ENCODE measurements at places on chromosomes 2 and 18. TPM values are rescaled to one million over a fixed set of nuclear protein-coding genes. Genes with fewer than 3 reads are reported as not detected.

SLC8A1 gene
- polyA plus RNA-seq, result 18.7 TPM

XDH gene
- polyA plus RNA-seq, result 0.36 TPM

RAB27B gene
- 53.4 TPM for polyA plus RNA-seq

UNC80 gene
- 10.4 TPM for polyA plus RNA-seq

MEP1B gene
- not detected for polyA plus RNA-seq

EFHD1 gene
- polyA plus RNA-seq, result not detected

AP1S3 gene
- 6.6 TPM for polyA plus RNA-seq

OR6B2 gene
- polyA plus RNA-seq, result not detected

TLX2 gene
- not detected for polyA plus RNA-seq

CYP26B1 gene
- polyA plus RNA-seq, result 0.56 TPM

UGT1A7 gene
- polyA plus RNA-seq, result not detected

CCDC178 gene
- polyA plus RNA-seq, result not detected
